SJCRH30 (cell line): ENCODE measurements at places on chromosomes 2 and 18. TPM values are rescaled to one million over a fixed set of nuclear protein-coding genes. Genes with fewer than 3 reads are reported as not detected.

DSC1 gene
- not detected in 2 replicates for total RNA-seq

TRAPPC8 gene
- total RNA-seq: 14.4 and 15.4 TPM in 2 replicates

YIPF4 gene
- 52.8 and 65.8 TPM in 2 replicates for total RNA-seq

CLEC4F gene
- total RNA-seq: not detected in 2 replicates

FOXD4L1 gene
- total RNA-seq: 0.43 and 1.0 TPM in 2 replicates

CRACDL gene
- not detected in 2 replicates for total RNA-seq

NAT8 gene
- total RNA-seq: not detected in 2 replicates

ARHGAP28 gene
- total RNA-seq: 12.6 and 15.1 TPM in 2 replicates

FOXI3 gene
- not detected in 2 replicates for total RNA-seq

LAMA3 gene
- total RNA-seq: 0.04 and 0.08 TPM in 2 replicates
